ENCODE measurements at places on chromosomes 13 and 19. TPM values are rescaled to one million over a fixed set of nuclear protein-coding genes. Genes with fewer than 3 reads are reported as not detected.

Gene NBEA
- 1.9 TPM for polyA plus RNA-seq

Gene C5AR2
- polyA plus RNA-seq, result 0.03 TPM

Gene ADGRE1
- polyA plus RNA-seq, result not detected

Gene SOX21
- not detected for polyA plus RNA-seq

Gene BRME1
- polyA plus RNA-seq, result 2.1 TPM

Gene GRIK5
- polyA plus RNA-seq, result not detected

Gene SERP2
- polyA plus RNA-seq, result 4.2 TPM

Gene PLPP2
- polyA plus RNA-seq, result 1.3 TPM

Gene ZNF823
- polyA plus RNA-seq, result 1.9 TPM

Gene TRPC4
- 6.5 TPM for polyA plus RNA-seq

Gene TLE2
- polyA plus RNA-seq, result 2.9 TPM

Gene SLITRK6
- not detected for polyA plus RNA-seq

Gene TPTE2
- not detected for polyA plus RNA-seq

Gene ELOF1
- 72.6 TPM for polyA plus RNA-seq

Gene CEACAM3
- polyA plus RNA-seq, result not detected

Gene CALR3
- not detected for polyA plus RNA-seq

Gene RPL28
- polyA plus RNA-seq, result 536 TPM

Gene TSKS
- 0.31 TPM for polyA plus RNA-seq

Gene SWSAP1
- 1.4 TPM for polyA plus RNA-seq

Gene INTS6
- polyA plus RNA-seq, result 18.2 TPM

Gene ZSCAN4
- polyA plus RNA-seq, result not detected

Gene SELENOV
- polyA plus RNA-seq, result not detected

Gene ZNF709
- polyA plus RNA-seq, result 1.1 TPM

Gene C2CD4C
- not detected for polyA plus RNA-seq

Gene TRPM4
- polyA plus RNA-seq, result 15.8 TPM

Gene CD22
- 0.16 TPM for polyA plus RNA-seq

Gene C19orf85
- not detected for polyA plus RNA-seq

Gene OR7A5
- polyA plus RNA-seq, result not detected

Gene SF3A2
- 16.8 TPM for polyA plus RNA-seq

Data from GM23248 (cell line).